ENCODE measurements at places on chromosomes 5 and 9.

DNA sequence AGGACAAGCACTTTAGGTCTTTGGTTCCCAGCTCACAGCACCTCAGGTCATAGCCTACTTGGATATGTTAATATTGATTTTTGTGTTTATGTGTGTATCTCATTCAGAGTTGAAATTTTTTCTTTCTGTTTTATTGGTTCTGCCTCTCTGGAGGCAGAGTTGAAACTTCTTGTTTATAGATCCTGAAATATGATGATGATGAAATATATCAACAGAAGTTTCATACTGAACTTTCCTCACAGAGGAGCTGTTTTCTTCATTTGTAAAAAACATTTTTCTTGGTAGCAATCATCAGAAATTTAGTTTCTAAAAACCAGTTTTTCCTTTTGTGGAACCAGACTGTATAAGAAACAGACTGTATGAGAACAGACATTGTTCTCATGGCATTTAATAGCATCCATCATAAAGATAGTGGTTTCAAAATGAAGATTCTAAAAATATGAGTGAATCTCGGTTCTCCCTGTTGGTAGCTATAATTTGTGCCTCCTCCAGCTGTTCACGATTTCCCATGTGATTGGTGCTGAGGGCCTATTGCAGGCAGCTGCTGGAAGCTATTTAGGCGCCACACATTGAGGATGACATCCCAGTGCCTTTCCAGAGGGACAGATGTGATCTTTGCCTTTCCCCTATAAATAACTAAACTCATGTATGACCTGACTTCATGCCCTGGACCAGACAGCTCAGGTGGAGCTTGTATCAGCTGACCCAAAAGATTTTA lies 39.5 kb upstream of the CFAP157 start:
- no peak for DNase-seq

GRCh38 chr5:119291877-119292276 lies 63.9 kb upstream of the TNFAIP8 start:
- no peak for DNase-seq

DNA sequence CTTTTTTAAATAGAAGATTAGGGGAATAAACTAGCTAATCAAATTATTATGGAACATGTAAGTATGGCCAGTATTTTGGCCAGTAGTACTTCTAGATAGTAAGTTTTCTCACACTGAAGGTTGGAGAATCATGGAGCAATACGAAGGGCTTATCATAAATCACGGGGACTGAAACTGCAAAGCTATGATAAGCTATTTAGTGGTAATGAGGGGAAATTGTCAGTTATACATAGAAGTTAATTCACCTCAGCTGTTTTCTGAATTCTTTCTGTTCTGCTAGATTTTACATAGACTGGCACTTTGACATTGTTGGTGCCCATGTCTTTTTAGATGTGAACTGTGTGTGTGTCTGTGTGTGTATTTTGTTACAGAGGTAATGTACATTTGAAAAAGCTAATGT lies 34.5 kb upstream of the FAM151B start:
- DNase-seq = no peak

DNA sequence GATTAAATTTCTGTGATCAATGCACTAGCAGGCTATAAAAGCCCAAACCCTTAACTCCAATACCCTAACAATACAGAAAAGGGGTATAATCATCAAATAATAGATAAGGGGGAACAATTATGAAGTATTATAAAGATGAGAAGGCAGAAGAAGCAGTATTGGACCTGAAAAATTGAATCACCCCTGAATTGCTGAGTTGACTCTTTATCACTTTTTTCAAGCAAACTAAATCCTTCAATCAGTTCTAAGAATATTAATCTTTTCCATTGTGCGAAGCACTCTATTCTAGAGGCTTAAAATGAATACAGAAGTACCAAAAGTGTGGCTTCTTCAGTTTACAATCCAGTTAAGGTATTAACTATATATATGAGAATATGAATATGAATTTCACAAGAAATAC lies 120.7 kb downstream of the RNF180 start:
- no peak for DNase-seq

GRCh38 chr9:22116758-22117157 lies 107.7 kb upstream of the CDKN2B start:
- DNase-seq = no peak

DNA sequence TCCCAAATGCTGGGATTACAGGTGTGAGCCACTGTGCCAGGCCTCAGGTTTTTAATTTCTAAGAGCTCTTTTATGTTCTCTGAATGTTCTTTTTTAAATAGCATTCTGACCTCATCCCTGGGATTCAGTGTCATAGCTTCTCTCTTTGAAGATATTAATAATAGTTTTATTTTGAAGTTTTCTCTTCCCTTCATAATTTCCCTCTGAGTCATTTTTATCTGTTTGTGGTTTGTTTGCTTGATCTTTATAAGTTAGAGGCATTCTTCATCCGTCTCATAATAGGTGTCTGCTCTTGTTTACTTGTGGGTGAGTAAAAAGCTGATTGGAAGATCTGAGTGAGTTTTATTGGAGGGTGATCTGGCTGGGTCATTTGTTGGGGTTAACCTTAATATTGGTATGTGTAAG lies 12.5 kb upstream of the MAMDC2 start:
- no peak for DNase-seq

- no peak for DNase-seq
Observed at GRCh38 chr9:93543117-93543516, 33.3 kb upstream of the PHF2 start.

GRCh38 chr9:85543196-85543595 lies 198.6 kb downstream of the AGTPBP1 start:
- DNase-seq = no peak

- DNase-seq = peak; percentile 62
Observed at GRCh38 chr5:77168879-77169244, 41.6 kb upstream of the PDE8B start.

DNA sequence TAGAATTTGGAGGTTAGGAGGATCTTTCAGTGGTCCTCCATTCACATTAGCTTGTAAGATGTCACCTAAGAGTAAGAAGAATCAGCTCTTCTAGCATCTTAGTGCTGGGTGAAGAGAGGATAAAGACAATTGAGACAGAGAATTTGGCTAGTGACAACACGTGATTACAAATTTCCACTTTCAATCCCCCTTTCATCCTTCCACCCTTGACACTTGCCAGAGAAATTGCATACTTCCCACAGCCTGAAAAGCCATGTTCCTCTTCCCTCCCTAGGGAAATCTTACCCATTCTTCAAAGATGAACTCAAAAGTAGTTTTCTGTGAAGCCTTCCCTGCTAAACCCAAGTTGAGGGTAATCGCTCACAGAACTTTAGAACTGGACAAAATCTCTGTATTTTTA lies 282.6 kb upstream of the PTGER4 start:
- no peak for DNase-seq

DNA sequence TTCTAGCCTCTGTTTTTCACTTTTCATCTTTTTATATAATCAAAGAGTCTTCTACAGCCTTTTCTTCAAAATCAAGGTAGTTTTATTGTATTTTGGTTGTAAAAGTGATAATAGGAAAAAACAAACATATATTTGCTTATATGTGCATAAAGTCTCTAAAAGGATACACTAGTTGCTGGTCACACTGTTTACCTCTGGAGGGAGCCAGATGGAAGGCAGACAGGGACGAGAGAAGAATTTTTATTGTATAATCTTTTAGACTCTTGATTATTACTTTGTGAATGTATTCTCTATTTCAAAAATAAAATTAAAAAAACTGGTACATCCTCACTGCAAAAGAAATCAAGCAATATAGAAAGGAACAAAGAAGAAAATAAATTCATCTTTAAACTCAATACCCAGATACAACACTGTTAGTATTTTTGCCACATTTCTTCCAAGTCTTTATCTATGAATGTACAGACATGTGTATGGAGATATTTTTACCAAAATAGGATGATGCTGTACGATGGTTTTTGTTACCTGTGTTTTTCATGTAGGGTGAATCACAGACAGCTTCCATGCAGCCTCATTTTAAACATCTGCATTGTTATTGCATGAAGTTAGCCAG lies 6.1 kb upstream of the RNF183 start:
- DNase-seq = peak; percentile 13

DNA sequence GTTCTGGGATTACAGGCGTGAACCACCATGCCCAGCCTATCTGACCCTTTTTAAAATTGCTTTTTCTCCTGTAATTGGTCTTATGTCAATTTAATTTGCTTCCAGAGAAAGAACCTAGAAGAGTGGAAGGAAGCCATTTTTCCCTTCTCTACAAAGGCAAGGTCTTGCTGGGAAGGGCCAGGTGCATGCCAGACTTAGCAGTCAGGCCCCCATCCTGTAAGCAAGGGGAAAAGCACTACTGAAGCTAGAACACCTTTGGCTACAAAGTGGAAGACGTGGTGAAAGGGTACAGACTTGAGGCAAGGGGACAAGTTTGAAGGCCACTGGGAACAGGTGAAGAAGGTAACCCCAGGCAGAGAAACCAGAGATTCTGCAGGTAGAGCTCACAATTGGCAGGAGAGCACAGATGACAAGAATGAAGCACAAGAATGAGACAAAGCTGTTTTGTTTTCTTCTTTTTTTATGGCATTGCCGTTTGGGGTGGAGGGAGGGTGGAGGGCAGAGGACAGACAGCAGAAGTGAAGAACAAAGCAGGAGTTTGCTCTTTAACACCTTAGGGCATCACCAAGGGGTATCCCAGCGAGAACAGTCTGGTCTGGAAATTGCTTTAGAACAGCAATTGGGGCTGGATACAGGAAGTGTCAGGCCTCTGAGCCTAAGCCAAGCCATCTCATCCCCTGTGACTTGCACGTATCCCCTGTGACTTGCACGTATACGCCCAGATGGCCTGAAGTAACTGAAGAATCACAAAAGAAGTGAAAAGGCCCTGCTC lies 72.9 kb downstream of the SERINC5 start:
- DNase-seq = no peak

- no peak for DNase-seq
Observed at GRCh38 chr9:105385381-105385985, 62.4 kb upstream of the FSD1L start.

DNA sequence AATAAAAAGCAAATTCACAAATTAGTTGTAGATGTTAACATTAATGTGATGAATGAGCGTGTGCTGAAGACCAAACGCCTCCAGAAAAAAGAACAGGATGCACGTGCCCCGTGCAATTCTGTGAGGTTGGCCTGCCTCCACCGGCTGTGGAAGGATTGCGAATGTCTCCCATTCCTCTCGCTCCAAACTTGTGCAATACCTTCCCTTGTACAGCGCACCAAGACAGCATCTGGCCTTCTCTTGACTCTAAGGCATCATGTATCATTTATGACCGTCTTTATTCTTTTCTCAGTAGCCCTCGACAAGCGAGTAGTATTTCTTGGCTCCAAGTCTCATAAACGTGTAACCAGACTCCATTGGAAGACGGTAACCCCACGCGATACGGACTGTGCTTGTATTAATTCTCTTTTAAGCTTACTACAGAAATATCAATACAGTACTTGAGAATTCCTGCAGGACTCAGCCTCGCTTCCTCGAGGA lies 1.5 kb upstream of the TESK1 start:
- peak; percentile 67 for DNase-seq

- no peak for DNase-seq
Observed at GRCh38 chr9:108850293-108850897, 5.4 kb downstream of the ACTL7B start.

GRCh38 chr5:170885809-170886208 lies 24.0 kb downstream of the RANBP17 start:
- DNase-seq = no peak

Data from NCI-H2029 (cell line).